ENCODE measurements at places on chromosomes 3 and 15.

GRCh38 chr3:192844836-192845525, 72.7 kb downstream of the MB21D2 start:
- no peaks in the 10 kb centered on the region for H3K4me1 ChIP-seq
- no peaks in the 10 kb centered on the region for H3K36me3 ChIP-seq

GRCh38 chr3:32699429-32699828, 14.4 kb downstream of the CNOT10 start:
- no peak for DNase-seq
- no peaks in the 10 kb centered on the region for H3K4me1 ChIP-seq
- H3K27me3 ChIP-seq: no peaks in the 10 kb centered on the region
- H3K36me3 ChIP-seq: peaks cover 5% of the 10 kb centered on the region

GRCh38 chr3:58728723-58729122, 62.1 kb upstream of the FAM3D start:
- no peaks in the 10 kb centered on the region for H3K36me3 ChIP-seq
- H3K4me1 ChIP-seq: no peaks in the 10 kb centered on the region
- H3K27me3 ChIP-seq: no peaks in the 10 kb centered on the region

GRCh38 chr15:40047415-40048210, 8.6 kb upstream of the SRP14 start:
- H3K36me3 ChIP-seq: no peaks in the 10 kb centered on the region
- peak overlapping the region; percentile 3 for H3K27ac ChIP-seq
- peaks cover 58% of the 10 kb centered on the region for H3K4me1 ChIP-seq
- no peaks in the 10 kb centered on the region for H3K27me3 ChIP-seq

GRCh38 chr15:93497291-93497690, 408.3 kb upstream of the RGMA start:
- H3K36me3 ChIP-seq: no peaks in the 10 kb centered on the region
- H3K27ac ChIP-seq: no peak overlapping the region
- H3K4me1 ChIP-seq: no peaks in the 10 kb centered on the region

- H3K4me1 ChIP-seq: no peaks in the 10 kb centered on the region
- no peak overlapping the region for H3K4me3 ChIP-seq
- H3K27me3 ChIP-seq: no peaks in the 10 kb centered on the region
- DNase-seq: no peak
Measured at GRCh38 chr3:41933154-41933676, 28.7 kb downstream of the ULK4 start.

- H3K4me1 ChIP-seq: no peaks in the 10 kb centered on the region
- no peak for DNase-seq
- H3K4me3 ChIP-seq: no peak overlapping the region
Measured at GRCh38 chr3:24460974-24461373, 33.7 kb downstream of the THRB start.

GRCh38 chr3:47005212-47006144, 26.0 kb downstream of the NBEAL2 start:
- no peak overlapping the region for H3K4me3 ChIP-seq
- peaks cover 84% of the 10 kb centered on the region for H3K36me3 ChIP-seq
- H3K27ac ChIP-seq: no peak overlapping the region
- peaks cover 12% of the 10 kb centered on the region for H3K4me1 ChIP-seq

DNA sequence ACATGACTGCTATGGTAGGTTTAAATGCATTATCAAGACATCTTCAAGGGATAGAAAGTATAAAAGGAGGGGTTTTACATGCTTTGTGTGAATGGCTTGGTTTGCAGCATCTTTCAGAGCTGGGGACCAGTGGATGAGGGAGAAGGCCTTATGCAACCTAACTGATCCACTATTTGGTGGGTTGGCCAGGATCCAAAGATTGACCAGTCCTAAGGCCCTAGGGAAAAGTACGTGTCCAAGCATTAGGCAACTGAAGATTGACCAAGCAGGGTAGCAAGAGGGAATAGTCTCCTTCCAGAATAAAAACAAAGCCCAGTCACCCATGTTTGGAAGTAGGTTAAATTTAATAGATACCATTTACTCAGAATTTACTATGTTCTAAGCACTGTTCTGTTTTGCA, 509.3 kb downstream of the EPHB1 start:
- H3K27me3 ChIP-seq: no peaks in the 10 kb centered on the region
- no peak overlapping the region for H3K27ac ChIP-seq
- H3K36me3 ChIP-seq: no peaks in the 10 kb centered on the region
- DNase-seq: no peak
- no peaks in the 10 kb centered on the region for H3K4me1 ChIP-seq

- H3K4me1 ChIP-seq: no peaks in the 10 kb centered on the region
- peak; percentile 36 for DNase-seq
- H3K36me3 ChIP-seq: no peaks in the 10 kb centered on the region
- H3K4me3 ChIP-seq: no peak overlapping the region
- no peaks in the 10 kb centered on the region for H3K27me3 ChIP-seq
- H3K27ac ChIP-seq: no peak overlapping the region
Measured at GRCh38 chr15:86743283-86743903, 663.7 kb downstream of the AGBL1 start.

GRCh38 chr15:100686021-100686724, 83.8 kb downstream of the ASB7 start:
- H3K4me1 ChIP-seq: no peaks in the 10 kb centered on the region
- no peak for DNase-seq
- no peak overlapping the region for H3K4me3 ChIP-seq
- H3K27ac ChIP-seq: no peak overlapping the region

- DNase-seq: no peak
- no peak overlapping the region for H3K27ac ChIP-seq
- no peaks in the 10 kb centered on the region for H3K36me3 ChIP-seq
- no peak overlapping the region for H3K4me3 ChIP-seq
Measured at GRCh38 chr3:185318141-185318540, 44.8 kb upstream of the MAP3K13 start.

DNA sequence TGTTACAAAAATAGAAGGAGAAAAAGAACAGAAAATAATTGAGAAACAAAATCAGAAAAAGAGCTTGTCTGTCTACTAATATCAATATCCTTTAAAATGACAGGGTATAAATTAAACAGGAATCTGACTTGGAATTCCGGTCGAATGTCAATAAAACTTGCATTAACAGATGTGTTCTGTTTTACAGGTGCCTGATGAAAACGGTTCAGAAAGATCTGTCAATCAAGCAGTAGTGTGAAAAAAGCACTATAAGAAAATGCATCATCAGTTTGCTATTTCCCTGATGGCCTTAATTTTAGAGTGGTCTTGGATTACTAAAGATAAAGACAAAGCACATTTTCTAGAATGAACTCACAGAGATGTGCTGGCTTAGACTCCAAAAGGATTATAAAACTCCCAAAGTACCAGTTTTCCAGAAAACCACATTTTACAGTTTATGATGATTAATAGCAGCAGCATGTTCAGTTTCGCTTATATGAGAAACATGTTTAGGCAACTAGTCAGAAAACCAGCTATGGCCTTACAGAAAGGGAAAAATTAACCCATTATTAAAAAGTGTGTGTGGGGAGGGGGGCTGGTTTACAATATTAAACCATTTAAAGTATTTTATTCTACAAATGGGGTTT, 8.2 kb upstream of the C3orf38 start:
- no peaks in the 10 kb centered on the region for H3K27me3 ChIP-seq
- no peak overlapping the region for H3K4me3 ChIP-seq
- H3K4me1 ChIP-seq: no peaks in the 10 kb centered on the region
- no peak overlapping the region for H3K27ac ChIP-seq

GRCh38 chr15:28997791-28998190, 112.0 kb downstream of the APBA2 start:
- H3K36me3 ChIP-seq: peaks cover 22% of the 10 kb centered on the region
- H3K4me3 ChIP-seq: no peak overlapping the region
- peaks cover 34% of the 10 kb centered on the region for H3K4me1 ChIP-seq
- no peak overlapping the region for H3K27ac ChIP-seq

Data from CD4-positive, alpha-beta T cell (primary cell).